Dorsolateral prefrontal cortex (tissue), 122 donors: ENCODE measurements at places on chromosomes 4 and X. TPM values are rescaled to one million over a fixed set of nuclear protein-coding genes. Genes with fewer than 3 reads are reported as not detected.

The TMEM156 gene
- 1.6 TPM for total RNA-seq

The CPLX1 gene
- total RNA-seq = 135 TPM

The SLC6A14 gene
- total RNA-seq = not detected

The LUZP4 gene
- total RNA-seq = not detected

The ANTXR2 gene
- total RNA-seq = 9.0 TPM

The HSPA4L gene
- 59.7 TPM for total RNA-seq

The TRPC5OS gene
- total RNA-seq = 0.31 TPM

The CYBB gene
- 6.6 TPM for total RNA-seq

The CXorf51A gene
- not detected for total RNA-seq

The ATP2B3 gene
- 52.3 TPM for total RNA-seq

The FGFRL1 gene
- 30.4 TPM for total RNA-seq

The C1QTNF7 gene
- total RNA-seq = 3.1 TPM

The SCML2 gene
- total RNA-seq = 2.2 TPM

The BBS7 gene
- total RNA-seq = 46.7 TPM
